ENCODE measurements at places on chromosomes 16 and 17. TPM values are rescaled to one million over a fixed set of nuclear protein-coding genes. Genes with fewer than 3 reads are reported as not detected.
A peak's percentile ranks its signal among the peaks of the same experiment; 100 is the strongest.

- H3K4me3 ChIP-seq = peak overlapping the region; percentile 94
- peaks cover 7% of the 10 kb centered on the region for H3K27me3 ChIP-seq
- DNase-seq = no peak
- no peak overlapping the region for H3K27ac ChIP-seq
- peaks cover 27% of the 10 kb centered on the region for H3K4me1 ChIP-seq
Measured at GRCh38 chr17:42553161-42553818, 567 bp downstream of the HSD17B1 start.

DNA sequence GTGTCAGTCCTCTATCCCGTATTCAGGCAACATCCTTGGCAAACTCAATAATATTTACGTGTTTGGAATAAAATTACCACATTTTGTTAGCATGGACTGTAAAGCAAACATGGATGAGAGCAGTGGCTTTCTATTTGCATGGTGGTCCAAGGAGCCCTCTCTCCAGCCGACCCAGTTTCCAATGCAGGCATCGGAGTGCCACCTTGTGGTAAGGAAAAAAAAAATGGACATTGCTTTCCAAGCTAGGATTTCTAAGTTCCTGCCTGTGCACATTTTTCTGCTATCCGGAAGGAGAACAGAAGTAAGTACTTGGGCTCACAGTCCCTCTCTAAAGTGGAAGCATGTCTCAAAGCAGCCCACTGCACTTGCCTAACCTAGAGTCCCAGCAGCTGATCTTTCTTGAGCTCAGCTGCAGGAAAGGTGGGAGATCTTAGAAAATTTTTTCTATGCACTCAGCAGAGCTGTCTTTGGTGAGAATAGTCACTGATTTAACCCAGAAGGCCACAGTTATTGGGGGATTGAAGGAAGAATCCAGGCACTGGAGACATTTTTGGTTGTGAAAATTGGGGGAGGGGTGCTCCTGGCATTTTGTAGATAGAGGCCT lies 46.0 kb upstream of the ERCC4 start:
- DNase-seq = no peak
- H3K36me3 ChIP-seq = no peaks in the 10 kb centered on the region
- no peak overlapping the region for H3K4me3 ChIP-seq
- no peaks in the 10 kb centered on the region for H3K27me3 ChIP-seq

DNA sequence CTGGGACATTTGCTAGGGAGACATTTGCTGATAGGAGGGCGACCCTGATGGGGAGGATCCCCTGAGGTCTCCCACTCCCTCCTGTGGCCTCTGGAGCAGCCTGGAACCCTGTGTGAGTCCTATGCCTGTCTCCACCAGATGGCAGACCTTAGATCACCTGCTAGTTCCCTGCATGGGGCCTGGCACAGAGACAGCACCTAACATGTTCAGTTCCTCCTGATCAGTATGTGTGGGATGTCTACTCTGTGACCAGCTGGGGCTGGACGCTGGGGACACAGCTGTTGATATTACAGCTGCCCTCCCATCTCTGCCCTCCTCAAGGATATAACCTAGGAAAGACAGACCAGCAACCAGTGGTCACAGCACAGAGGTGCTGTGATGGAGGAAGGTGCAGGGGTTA lies 1.1 kb upstream of the ADCY7 start:
- no peaks in the 10 kb centered on the region for H3K27me3 ChIP-seq
- H3K4me1 ChIP-seq = peaks cover 76% of the 10 kb centered on the region
- peak overlapping the region; percentile 97 for H3K27ac ChIP-seq
- no peak overlapping the region for H3K4me3 ChIP-seq

- peak; percentile 23 for DNase-seq
- peaks cover 92% of the 10 kb centered on the region for H3K36me3 ChIP-seq
- H3K27me3 ChIP-seq = no peaks in the 10 kb centered on the region
- no peak overlapping the region for H3K4me3 ChIP-seq
- H3K4me1 ChIP-seq = peaks cover 11% of the 10 kb centered on the region
Measured at GRCh38 chr17:21304091-21304490, 19.6 kb downstream of the MAP2K3 start.

- no peaks in the 10 kb centered on the region for H3K36me3 ChIP-seq
- H3K4me3 ChIP-seq = no peak overlapping the region
Measured at GRCh38 chr16:58451265-58451689, 48.7 kb upstream of the NDRG4 start.

GRCh38 chr16:17173281-17173680 lies 297.5 kb downstream of the XYLT1 start:
- no peak overlapping the region for H3K4me3 ChIP-seq
- H3K27me3 ChIP-seq = no peaks in the 10 kb centered on the region
- peak overlapping the region; percentile 61 for H3K27ac ChIP-seq
- H3K36me3 ChIP-seq = no peaks in the 10 kb centered on the region

GRCh38 chr17:74605361-74605760 lies 13.3 kb upstream of the CD300LD start:
- peak; percentile 41 for DNase-seq
- H3K4me1 ChIP-seq = peaks cover 76% of the 10 kb centered on the region
- H3K36me3 ChIP-seq = peaks cover 4% of the 10 kb centered on the region
- no peaks in the 10 kb centered on the region for H3K27me3 ChIP-seq

GRCh38 chr16:85584819-85585282 lies 28.3 kb upstream of the GSE1 start:
- H3K36me3 ChIP-seq = peaks cover 5% of the 10 kb centered on the region
- H3K27me3 ChIP-seq = no peaks in the 10 kb centered on the region
- H3K27ac ChIP-seq = no peak overlapping the region

DNA sequence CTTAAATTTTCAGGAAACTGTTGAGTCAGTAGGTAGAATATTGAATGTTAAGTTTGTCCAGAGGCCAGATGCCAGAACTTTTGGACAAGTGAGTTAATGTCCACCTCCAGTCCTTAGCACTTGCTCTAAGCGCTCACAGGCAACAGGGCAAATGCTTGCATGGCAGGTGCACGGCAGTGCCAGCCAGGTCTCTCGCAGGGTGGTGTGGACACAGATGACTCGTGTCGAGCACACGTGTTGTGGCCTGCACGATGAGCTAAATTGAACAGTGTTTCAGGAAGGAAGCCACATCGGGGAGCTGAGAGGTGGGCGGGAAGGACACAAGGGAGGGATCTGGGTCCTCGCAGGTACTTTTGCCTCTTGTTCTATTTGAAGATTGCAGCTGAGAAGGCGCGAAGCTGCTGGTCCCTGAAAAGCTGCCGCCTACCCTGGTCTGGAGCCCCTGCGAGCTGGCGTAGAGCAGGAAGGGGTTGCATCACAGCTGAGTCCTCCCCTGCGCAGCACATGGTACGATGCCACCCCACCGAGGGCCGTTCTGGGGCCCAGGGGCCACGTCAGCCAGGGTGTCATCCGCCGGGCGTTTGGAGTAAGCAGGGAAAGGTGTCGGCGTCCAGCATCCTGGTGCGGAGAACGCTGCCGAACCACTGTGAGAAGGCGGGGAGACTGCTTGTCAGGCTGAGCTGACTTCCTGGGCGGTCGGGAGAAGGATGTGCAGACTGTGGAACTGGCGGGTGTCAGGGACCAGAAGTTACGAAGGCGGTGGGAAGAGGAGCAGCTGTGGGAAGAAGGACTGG lies 6.3 kb downstream of the RAB40C start:
- H3K27ac ChIP-seq = peak overlapping the region; percentile 28
- H3K27me3 ChIP-seq = no peaks in the 10 kb centered on the region
- no peak overlapping the region for H3K4me3 ChIP-seq

Gene GCGR
- not detected for polyA plus RNA-seq

Gene NSF
- polyA plus RNA-seq = 22.5 TPM

Gene TNFSF13
- polyA plus RNA-seq = 523 TPM

Gene VASN
- polyA plus RNA-seq = not detected

Gene MT4
- polyA plus RNA-seq = not detected

Gene IGFALS
- polyA plus RNA-seq = 0.14 TPM

Measured in CD14-positive monocyte (primary cell).